ENCODE measurements at places on chromosomes 5 and 9. TPM values are rescaled to one million over a fixed set of nuclear protein-coding genes. Genes with fewer than 3 reads are reported as not detected.

- H3K27ac ChIP-seq, result peak within 1 kb of the TSS; percentile 38
- H3K36me3 ChIP-seq, result no peaks in the 10 kb centered on the region
- no peak within 1 kb of the TSS for H3K4me3 ChIP-seq
- DNase-seq, result no peak
- H3K27me3 ChIP-seq, result peaks cover 3% of the 10 kb centered on the region
These were observed at the start of gene RANBP3L for GRCh38 chr5:36301858-36302603. Gene RANBP3L (minus strand): TSS chr5:36301902. CDS start chr5:36301416, 486 bp downstream.

- DNase-seq, result no peak
- H3K36me3 ChIP-seq, result no peaks in the 10 kb centered on the region
- peak overlapping the region; percentile 5 for H3K4me3 ChIP-seq
These were observed 201.2 kb downstream of the TSSK1B start for GRCh38 chr5:113233606-113234005.

DNA sequence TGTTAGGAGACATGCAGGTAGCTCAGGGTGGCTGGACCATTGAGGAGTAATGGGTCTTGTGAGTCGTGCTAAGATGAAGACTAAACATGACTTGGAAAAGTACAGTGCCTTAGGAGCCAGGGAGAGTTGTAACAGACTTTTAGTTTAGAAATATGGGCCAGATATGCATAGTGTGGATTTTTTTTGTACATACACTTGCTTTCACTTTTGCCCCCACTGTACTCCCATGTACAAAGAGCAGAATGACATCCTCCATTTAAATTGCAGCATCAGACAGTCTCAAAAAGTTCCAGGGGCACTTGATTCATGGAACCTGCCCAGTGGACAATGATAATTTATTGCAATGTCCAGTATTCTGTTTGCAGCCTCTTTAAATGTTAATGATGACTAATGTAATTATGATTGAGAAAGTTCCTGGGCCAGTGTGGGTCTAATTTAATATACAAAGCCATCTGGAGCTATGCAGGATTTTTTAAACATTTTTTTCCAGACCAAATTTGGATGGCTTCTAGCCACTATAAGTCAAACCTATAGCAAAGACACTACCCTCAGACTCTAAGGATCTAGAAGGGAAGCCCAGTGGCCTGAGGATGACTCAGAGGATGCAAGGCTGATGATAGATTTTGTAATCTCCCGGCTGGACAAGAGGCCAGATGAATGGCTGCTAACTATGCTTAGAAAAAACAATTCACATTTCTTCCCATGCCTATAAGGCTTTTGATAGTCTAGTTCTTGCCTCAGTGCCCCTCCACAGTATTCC lies 80.1 kb downstream of the TRPC7 start:
- no peaks in the 10 kb centered on the region for H3K27me3 ChIP-seq
- DNase-seq, result no peak
- no peak overlapping the region for H3K4me3 ChIP-seq
- no peaks in the 10 kb centered on the region for H3K4me1 ChIP-seq

UBE2D2 gene
- total RNA-seq, result 188 TPM

PCDHB3 gene
- total RNA-seq, result 36.9 TPM

PIP5K1B gene
- total RNA-seq, result 0.27 TPM

SHOC1 gene
- total RNA-seq, result not detected

- H3K4me3 ChIP-seq, result no peak overlapping the region
- no peak overlapping the region for H3K27ac ChIP-seq
- DNase-seq, result no peak
- H3K36me3 ChIP-seq, result no peaks in the 10 kb centered on the region
- H3K27me3 ChIP-seq, result no peaks in the 10 kb centered on the region
These were observed 11.2 kb downstream of the SH3RF2 start for GRCh38 chr5:145947581-145947980.

IL9 gene
- not detected for total RNA-seq

IFT74 gene
- 6.0 TPM for total RNA-seq

FOXD4L4 gene
- 0.20 TPM for total RNA-seq

GRCh38 chr9:20315677-20316076 lies 306.6 kb downstream of the MLLT3 start:
- peaks cover 1% of the 10 kb centered on the region for H3K27me3 ChIP-seq
- no peak overlapping the region for H3K27ac ChIP-seq
- peaks cover 4% of the 10 kb centered on the region for H3K36me3 ChIP-seq

DNA sequence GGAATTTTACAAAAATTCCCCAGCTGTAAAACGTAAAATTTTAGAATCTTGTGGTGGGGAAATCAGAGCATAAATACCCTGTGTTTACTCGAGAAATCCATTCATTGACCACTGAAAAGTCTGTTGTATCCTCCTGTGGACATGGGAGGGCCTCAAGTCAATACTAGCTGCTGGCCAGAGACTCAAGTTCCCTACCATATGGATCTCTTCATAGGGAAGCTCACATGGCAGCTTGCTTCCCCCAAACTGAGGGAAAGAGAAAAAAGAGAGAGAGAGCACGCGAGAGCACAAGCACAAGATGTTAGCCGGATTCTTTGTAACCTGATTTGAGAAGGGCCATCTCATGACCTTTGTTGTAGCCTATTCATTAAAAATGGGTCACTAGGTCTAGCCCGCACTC lies 591.9 kb downstream of the LRRC70 start:
- H3K27ac ChIP-seq, result peak overlapping the region; percentile 96
- H3K27me3 ChIP-seq, result peaks cover 6% of the 10 kb centered on the region
- peaks cover 48% of the 10 kb centered on the region for H3K4me1 ChIP-seq
- peak overlapping the region; percentile 55 for H3K4me3 ChIP-seq
- no peaks in the 10 kb centered on the region for H3K36me3 ChIP-seq

DNA sequence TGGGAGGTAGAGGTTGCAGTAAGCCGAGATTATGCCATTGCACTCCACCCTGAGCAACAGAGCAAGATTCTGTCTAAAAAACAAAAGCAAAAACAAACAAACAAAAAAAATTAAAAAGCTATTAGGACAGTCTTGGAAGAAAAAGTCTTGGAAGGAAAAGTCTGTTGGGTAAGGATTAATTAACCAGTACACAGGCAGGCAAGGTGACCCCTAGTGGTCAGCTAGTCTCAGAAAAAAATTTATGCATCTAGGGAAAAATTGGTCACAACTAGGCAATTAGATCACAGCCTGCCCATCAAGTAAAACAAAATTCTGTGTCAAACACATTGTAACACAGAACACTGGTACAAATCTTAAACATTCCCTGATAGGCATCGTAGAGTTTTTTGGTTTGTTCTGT lies 6.7 kb upstream of the ANKRD18B start:
- no peak overlapping the region for H3K4me3 ChIP-seq
- H3K36me3 ChIP-seq, result peaks cover 9% of the 10 kb centered on the region
- no peaks in the 10 kb centered on the region for H3K4me1 ChIP-seq
- no peak overlapping the region for H3K27ac ChIP-seq
- no peak for DNase-seq
- H3K27me3 ChIP-seq, result peaks cover 3% of the 10 kb centered on the region

DNA sequence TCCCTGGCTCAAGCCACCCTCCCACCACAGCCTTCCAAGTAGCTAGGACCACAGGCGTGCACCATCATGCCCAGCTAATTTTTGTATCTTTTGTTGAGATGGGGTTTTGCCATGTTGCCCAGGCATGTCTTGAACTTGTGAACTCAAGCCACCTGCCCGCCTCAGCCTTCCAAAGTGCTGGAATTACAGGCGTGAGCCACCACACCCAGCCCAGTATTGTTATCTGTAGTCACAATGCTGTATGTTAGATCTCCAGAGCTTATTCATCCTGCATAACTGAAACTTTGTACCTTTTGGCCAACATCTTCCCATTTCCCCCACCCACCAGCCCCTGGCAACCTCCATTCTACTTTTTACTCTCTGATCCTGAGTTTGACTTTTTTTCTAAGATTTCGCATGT lies 37.5 kb downstream of the CREBRF start:
- no peak for DNase-seq
- H3K4me1 ChIP-seq, result peaks cover 3% of the 10 kb centered on the region
- peaks cover 3% of the 10 kb centered on the region for H3K27me3 ChIP-seq
- no peak overlapping the region for H3K27ac ChIP-seq
- no peak overlapping the region for H3K4me3 ChIP-seq
- no peaks in the 10 kb centered on the region for H3K36me3 ChIP-seq

DNA sequence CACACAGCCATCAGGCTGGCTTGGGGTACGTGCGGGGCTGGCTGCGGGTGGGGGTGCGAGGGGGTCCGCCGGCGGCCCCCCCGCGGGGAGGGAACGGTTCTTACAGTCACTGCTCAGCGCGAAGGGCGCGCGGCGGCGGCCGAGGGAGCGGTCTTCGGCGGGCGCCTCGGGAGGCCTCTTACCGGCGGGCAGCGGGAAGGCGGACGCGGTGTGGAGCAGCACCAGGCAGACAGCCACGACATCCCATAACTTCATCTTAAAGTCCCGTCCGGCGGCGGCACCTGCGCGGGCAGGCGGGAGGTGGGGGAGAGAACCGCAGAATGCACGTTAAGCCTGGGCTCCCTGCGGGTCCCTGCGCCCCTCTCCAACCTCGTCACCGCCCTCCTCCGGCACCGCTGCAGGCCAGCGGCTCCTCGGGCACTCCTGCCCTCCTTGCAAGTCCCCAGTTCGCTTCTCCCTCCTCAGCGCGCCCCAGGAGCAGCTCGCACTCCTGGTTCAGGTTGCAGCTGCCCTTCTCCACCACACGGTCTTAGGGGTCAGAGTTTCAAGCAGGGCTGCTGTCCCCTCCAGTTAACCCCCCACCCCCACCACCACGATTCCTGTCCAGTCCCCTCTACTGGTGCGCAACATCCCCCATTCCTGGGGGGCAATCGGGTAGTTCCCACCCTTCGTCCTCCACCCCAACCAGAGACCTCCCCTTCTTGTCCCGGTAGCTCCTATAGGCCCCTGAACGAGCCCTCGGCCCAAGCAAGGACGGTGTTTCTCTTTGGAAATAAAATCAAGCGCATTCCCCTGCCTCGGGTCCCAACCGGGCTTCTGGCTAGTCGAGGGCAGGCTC lies 5.1 kb downstream of the GDNF start:
- H3K4me3 ChIP-seq, result peak overlapping the region; percentile 79
- no peak overlapping the region for H3K27ac ChIP-seq
- peak; percentile 64 for DNase-seq
- H3K36me3 ChIP-seq, result no peaks in the 10 kb centered on the region

ISL1 gene
- 152 TPM for total RNA-seq

CD274 gene
- total RNA-seq, result not detected

DNA sequence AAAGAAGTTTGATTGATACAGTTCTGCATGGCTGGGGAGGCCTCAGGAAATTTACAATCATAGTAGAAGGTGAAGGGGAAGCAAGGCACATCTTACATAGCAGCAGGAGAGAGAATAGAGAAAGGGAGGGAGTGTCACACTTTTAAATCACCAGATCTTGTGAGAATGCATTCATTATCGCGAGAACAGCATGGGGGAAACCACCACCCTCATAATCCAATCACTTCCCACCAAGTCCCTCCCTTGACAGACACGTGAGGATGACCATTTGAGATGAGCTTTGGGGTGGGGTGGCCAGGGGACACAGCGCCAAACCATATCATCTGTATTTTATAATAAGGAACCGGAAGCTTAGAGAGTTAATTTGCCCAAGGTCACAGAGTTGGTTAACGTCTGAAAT lies 13.7 kb upstream of the FOCAD start:
- peaks cover 8% of the 10 kb centered on the region for H3K4me1 ChIP-seq
- no peaks in the 10 kb centered on the region for H3K27me3 ChIP-seq
- H3K4me3 ChIP-seq, result no peak overlapping the region
- H3K27ac ChIP-seq, result no peak overlapping the region

- H3K36me3 ChIP-seq, result no peaks in the 10 kb centered on the region
- no peak overlapping the region for H3K4me3 ChIP-seq
- no peak overlapping the region for H3K27ac ChIP-seq
These were observed 104.6 kb downstream of the PCSK5 start for GRCh38 chr9:75995066-75995465.

IFNA21 gene
- total RNA-seq, result not detected

GGTA1 gene
- total RNA-seq, result not detected

DNA sequence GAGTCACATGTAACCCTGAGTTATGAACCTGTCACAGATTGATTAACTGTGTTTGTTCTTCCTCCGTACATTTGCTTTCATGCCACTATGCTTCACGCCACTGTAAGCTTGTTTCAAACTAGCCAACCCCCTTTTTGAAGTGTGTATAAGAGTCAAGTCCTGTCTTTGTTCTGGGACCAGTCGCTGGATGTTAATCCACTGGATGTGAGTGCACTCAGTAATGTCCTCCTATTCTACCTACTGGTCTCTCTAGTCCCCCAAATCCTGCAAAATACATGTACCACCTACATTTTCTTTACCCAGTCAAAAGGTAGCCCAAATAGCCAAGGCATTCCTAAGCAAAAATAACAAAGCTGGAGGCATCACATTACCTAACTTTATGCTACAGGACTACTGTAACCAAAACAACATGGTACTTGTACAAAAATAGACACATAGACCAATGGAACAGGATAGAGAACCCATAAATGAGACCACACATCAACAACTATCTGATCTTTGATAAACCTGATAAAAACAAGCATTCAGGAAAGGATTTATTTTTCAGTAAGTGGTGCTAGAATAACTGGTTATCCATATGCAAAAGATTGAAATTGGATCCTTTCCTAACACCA lies 1139.1 kb upstream of the SEMA6A start:
- peaks cover 10% of the 10 kb centered on the region for H3K36me3 ChIP-seq
- no peak overlapping the region for H3K4me3 ChIP-seq
- no peak overlapping the region for H3K27ac ChIP-seq
- DNase-seq, result no peak
- H3K27me3 ChIP-seq, result no peaks in the 10 kb centered on the region

GRCh38 chr9:115972843-115973595 lies 180.6 kb upstream of the PAPPA start:
- no peak overlapping the region for H3K27ac ChIP-seq
- no peak overlapping the region for H3K4me3 ChIP-seq
- no peak for DNase-seq
- peaks cover 4% of the 10 kb centered on the region for H3K36me3 ChIP-seq

DNA sequence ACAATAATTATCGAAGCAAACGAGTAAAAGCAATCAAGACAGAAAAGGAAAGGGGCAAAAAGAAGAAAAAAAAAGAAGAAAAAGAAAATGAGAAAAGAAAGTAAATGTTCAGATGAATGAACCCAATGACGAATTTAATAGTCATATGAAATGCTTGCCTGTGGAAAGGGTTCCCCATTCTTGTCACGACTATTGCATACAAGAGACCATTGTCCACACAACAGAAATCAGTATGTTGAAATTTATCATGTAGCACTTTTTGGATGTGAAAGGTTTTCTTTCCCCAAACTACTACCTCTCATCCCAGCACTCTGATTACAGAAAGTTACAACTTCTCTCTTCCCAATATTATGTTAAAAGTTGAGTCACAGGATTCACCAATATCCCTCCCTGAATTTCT lies 162.4 kb downstream of the ZDHHC21 start:
- peaks cover 29% of the 10 kb centered on the region for H3K4me1 ChIP-seq
- no peak overlapping the region for H3K4me3 ChIP-seq
- DNase-seq, result no peak
- H3K27me3 ChIP-seq, result peaks cover 2% of the 10 kb centered on the region
- H3K27ac ChIP-seq, result no peak overlapping the region

CACFD1 gene
- total RNA-seq, result 45.4 TPM
